Forelimb muscle (tissue), 1 donor: ENCODE measurements at places on chromosomes 1 and 21. TPM values are rescaled to one million over a fixed set of nuclear protein-coding genes. Genes with fewer than 3 reads are reported as not detected.

The LCE3D gene
- polyA plus RNA-seq: not detected

The SPRR2B gene
- polyA plus RNA-seq: not detected

The OR2T2 gene
- not detected for polyA plus RNA-seq

The NPPB gene
- not detected for polyA plus RNA-seq

The PDC gene
- polyA plus RNA-seq: 0.54 TPM

The THRAP3 gene
- 91.2 TPM for polyA plus RNA-seq

The HSPA6 gene
- 0.57 TPM for polyA plus RNA-seq

The ADAMTS4 gene
- 11.8 TPM for polyA plus RNA-seq

DNA sequence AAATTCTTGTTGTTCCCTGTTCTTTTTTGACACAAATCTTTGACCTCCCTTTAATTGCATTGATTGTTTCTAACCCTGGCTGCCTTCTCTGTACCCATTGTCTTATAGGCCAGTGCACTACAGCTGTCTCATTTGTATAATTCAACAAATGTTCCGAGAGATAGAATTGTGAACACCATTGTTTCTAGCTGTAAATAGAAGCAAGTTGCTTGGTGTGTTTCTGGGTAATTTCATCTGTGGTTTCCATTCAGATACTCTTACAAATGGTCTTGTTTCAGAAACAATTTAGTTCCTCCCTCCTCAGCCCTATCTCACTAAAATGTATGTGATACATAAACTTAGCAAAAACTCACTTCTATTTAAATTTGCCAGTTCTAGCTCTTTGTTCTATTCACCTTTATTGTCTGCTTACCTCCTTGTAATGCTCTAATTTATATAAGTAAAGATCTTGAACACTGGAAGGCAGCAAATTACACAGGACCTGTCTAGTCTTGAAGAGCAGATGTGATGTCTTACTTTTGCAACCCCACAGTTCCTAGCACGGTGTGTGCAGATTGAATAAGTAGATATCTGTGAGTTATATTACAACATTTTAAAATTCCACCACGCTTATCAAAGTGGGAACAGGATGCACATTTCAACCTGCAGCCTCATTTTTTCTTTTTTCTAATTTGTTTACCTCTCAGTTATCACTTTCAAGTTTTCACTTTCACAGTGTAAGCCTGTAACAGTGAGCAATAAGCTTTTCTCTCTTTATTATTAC is 515.6 kb upstream of the ZP4 start:
- DNase-seq: no peak

GRCh38 chr1:227951624-227952373 is 4.1 kb upstream of the WNT9A start:
- DNase-seq: no peak

DNA sequence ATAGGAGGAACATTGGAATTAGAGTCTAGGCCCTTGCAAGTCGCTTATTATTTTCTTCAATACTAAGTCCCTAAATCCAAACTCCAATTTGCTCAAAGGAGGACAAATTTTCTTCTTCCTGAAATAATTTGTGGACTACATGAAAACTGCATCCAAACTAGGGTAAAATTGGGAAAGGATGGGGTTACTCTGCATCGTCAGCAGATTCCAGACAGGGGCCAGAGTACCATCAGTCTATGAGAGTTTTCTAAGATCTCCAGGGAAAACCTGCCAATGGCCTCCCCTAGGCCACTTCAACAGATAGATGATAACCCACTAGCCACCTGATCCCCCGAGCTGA is 508 bp downstream of the HEYL start:
- no peak for DNase-seq

DNA sequence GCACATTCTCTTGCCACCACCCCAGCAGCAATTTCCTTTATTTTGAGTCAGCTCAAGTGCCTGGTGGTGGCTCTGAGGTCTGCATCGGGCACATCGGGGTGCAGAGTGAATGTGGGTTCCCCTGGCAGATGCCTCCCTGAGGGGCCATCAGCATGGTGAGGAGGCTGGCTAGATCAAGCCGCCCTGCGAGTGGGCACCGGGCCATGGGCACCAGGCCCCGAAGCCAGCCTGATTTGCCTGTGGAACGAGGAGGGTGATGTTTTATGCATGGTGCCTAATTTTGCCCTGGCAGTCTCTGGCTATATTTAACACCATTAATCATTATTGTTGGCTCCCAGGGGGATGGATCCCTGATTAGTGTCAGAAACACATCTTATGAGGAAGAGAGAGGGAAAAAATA is 36.3 kb downstream of the ACTL8 start:
- DNase-seq: no peak

DNA sequence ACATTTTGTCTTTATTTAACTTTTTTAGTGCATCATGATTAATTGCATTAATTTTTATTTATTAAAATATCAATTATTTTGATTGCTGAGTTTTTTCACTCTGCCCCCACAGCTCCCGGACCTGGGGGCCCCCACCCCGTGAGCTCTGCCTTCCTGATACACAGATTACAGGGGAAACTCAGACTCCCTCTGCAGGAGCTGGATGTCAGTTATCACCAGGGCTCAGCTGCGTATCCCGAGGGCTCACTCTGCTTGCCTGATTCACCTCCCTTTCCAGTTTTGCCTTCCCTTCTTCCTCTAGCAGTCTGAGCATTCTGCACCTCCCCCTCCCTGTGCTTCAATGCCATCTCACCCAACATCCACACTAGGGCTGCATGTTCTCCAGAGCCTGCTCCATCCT is 98.2 kb downstream of the ATP1A1 start:
- DNase-seq: no peak

DNA sequence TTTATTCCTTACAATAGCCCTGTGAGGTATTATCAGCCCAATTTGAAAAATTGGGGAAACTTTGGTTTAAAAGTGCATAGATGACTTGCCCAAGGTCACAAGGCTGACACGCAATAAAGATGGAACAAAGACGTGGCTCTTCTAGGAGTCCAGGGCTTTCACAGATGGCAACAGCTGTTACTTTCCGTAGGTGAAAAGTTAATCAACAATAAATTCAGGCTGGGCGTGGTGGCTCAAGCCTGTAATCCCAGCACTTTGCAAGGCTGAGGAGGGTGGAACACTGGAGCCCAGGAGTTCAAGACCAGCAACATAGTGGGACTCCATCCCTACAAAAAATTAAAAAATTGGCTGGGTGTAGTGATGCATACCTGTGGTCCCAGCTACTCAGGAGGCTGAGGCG is 87.8 kb upstream of the ATF3 start:
- no peak for DNase-seq

- no peak for DNase-seq
Observed at GRCh38 chr1:155256058-155256852, 972 bp upstream of the ENTREP3 start.

DNA sequence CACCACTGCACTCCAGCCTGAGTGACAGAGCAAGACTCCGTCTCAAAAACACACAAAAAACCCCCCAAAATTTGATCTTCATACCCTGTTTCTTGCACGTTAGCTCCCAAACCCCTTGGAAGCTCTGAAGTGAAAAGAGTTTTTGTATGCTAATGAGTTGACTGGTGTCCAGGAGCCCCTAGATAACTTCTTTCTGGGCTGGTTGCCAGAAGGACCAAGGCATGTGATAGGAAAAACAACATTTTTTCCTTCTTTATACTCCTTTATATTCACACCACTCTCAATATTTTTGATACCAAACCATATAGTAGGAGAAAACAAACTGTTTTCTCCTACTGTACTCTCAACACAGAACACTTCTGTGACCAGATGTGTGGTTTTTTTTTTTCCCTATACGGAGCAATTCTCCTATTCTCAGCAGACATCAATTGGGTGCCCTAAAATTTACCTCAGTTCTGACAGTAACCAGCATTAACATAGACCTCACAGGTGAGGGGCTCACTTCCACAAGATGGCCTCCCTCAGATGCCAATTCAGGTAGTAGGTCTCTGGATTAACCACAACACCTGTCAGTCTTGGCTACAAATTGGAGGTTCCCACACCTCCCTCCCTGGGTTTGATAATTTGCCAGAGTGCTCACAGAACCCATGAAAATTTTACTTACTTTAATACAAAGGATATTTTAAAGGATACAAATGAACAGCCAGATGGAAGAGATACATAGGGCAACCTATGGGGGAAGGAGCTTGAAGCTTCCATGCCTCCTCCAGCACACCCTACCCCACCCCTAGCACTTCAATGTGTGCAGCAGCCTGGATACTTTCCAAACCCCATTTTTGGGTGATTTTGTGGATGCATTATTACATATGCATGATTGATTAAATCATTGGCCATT is 25.6 kb downstream of the ZYG11B start:
- DNase-seq: no peak

GRCh38 chr21:40706176-40706575 is 140.8 kb downstream of the DSCAM start:
- DNase-seq: no peak

DNA sequence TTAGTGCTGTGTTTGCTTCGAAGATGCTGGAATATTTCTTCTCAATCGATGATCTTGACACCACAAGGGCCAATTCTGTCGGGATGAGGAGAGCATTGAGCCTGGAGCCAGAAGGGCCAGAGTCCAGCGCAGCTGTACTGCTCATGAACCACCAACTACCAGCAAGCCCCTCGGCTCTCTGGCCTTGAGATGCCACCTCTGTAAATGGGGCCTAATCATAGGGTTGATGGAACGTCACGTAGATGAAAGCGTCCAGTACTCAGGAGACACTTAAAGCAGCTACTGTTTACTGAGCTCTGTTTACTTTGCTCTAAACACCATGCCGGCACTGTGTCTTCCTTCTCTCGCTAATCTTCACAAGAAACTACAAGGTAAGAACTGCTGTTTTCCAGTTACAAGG is 26.3 kb downstream of the CCDC185 start:
- DNase-seq: no peak

DNA sequence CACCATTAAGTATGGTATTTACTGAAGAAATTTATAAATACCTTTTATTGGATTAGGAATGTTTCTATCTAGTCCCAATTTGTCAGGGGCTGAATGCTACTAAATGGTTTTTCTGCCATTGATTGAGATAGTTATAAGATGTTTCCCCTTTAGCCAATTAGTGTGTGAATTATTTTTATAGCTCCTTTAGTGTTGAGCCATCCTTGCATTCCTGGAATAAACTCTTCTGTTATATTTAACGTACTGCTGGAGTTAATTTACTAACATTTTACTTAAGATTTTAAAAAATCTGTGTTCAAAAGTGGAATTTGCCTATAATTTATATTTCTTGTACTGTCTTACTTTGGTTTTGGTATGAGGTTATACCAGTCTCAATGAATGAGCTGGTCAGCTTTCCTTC is 25.4 kb upstream of the LRRC3 start:
- DNase-seq: no peak

- no peak for DNase-seq
Observed at GRCh38 chr1:2204415-2205190, 10.0 kb upstream of the FAAP20 start.

GRCh38 chr1:32948390-32948722 is 16.3 kb downstream of the RNF19B start:
- no peak for DNase-seq

GRCh38 chr1:182972829-182973228 is 19.9 kb upstream of the SHCBP1L start:
- no peak for DNase-seq

- DNase-seq: no peak
Observed at GRCh38 chr1:27475720-27476119, 14.2 kb downstream of the WASF2 start.

DNA sequence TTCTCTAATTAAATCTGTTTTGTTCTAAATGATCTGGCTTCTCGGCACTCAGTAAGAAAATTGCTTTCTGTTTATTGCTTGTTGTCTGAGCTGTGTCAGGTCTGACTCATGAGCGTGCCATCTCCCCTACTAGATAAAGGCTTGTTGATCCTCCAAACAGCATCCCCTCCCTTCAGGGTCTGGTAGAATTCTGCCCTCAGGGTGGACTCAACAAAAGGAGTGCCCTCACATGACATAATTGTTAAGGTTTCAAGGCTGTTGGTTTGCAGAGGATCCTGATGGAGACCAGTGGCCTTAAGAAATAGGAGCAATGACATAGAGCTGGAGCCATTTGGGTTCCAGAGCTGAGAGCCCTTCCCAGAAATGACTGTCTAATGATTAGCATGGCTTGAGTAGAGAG is 36.0 kb upstream of the ATP2B4 start:
- DNase-seq: no peak

GRCh38 chr21:38950435-38951094 is 144.8 kb downstream of the ETS2 start:
- DNase-seq: no peak

GRCh38 chr1:25781130-25781433 is 18.9 kb upstream of the SELENON start:
- DNase-seq: no peak

DNA sequence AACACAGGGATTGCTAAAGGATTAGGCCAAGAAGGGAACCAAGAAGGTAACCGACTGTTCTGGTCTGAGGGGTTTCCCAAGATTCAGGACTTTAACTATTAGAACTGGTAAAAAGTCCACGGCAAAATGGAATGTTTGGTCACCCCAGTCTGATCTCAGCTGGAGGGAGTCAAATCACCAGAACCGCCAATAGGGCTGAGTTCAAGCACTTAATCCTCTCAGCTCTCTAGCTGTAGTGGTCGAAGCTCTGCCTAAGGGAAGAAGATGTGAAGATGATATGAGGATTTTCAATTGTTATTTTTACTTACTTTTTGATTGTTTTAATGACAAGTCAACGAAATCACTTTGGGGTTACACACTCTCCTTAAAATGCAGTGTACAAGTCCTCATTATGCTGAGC is 29.1 kb downstream of the F5 start:
- no peak for DNase-seq

GRCh38 chr1:53697721-53698383 is 41.1 kb downstream of the GLIS1 start:
- no peak for DNase-seq

DNA sequence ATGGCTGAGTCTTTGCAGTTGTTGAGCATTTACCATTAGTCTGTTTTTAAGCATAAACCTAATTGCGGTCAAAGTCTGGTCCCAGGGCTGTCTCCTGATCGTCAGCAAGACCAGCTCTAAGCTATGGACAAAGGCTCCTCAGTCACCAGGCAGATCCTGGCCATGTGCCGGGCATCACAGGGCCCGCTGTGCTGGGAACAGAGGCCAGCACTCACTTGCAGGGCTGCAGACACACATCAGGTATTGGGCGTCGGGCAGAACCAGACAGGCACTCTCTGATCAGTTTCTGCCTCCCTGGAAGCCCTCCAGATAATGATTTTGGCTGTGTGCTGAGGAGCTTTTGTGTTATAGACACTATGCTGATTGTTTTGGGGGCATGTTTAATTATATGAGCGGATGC is 26.6 kb downstream of the TMEM51 start:
- no peak for DNase-seq
